ENCODE measurements at places on chromosomes 5 and 9.

- DNase-seq, result no peak
Measured at GRCh38 chr9:6758498-6759184, 868 bp downstream of the KDM4C start.

- no peak for DNase-seq
Measured at GRCh38 chr5:98259595-98259994, 513.9 kb upstream of the RGMB start.

DNA sequence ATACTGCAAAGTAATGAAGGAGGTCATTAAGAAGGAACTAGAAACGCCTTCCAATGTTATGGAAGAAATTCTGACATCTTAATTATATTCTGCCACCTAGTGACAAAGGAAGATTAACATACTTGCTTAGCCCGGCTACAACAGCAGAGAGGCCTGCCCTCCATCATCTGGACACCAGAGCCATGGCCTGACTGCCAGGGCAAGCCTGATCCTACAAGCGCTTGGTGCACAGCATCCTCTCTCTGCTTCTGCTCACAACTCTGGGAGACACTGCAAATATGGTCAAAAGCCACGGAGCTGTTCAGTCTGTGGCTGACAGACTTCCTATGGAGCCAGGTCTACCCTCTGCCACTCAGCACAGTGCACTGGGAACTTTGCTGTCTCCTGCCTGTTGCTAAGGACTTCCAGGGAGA is 87.3 kb upstream of the SLC44A1 start:
- DNase-seq, result no peak

GRCh38 chr9:80673496-80673895 is 1015.9 kb downstream of the TLE1 start:
- no peak for DNase-seq

- no peak for DNase-seq
Measured at GRCh38 chr5:120465436-120465961, 1.4 kb downstream of the PRR16 start.

- no peak for DNase-seq
Measured at GRCh38 chr5:5103245-5103644, 36.9 kb upstream of the ADAMTS16 start.

GRCh38 chr5:79962575-79963222 is 28.4 kb downstream of the MTX3 start:
- no peak for DNase-seq

DNA sequence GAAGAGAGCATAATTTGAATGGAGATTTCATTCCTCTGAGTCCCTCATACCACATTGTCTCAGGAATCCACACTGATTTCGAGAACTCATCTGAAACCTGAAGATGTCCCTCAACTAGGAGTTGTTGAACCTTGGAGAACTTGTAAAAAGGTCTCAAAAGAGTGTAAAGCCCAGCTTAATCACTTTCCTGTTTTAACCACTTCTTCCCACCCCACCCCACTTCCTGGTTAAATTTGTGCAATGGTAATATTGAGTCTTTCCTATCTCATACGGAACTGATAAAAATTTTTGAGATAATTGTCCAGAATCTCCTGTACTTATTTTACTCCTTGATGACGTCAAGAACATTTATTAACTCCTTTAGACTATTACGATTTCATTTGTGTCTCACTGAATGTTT is 240.7 kb downstream of the ARRDC3 start:
- no peak for DNase-seq

GRCh38 chr9:77987880-77988525 is 43.6 kb downstream of the GNAQ start:
- no peak for DNase-seq

DNA sequence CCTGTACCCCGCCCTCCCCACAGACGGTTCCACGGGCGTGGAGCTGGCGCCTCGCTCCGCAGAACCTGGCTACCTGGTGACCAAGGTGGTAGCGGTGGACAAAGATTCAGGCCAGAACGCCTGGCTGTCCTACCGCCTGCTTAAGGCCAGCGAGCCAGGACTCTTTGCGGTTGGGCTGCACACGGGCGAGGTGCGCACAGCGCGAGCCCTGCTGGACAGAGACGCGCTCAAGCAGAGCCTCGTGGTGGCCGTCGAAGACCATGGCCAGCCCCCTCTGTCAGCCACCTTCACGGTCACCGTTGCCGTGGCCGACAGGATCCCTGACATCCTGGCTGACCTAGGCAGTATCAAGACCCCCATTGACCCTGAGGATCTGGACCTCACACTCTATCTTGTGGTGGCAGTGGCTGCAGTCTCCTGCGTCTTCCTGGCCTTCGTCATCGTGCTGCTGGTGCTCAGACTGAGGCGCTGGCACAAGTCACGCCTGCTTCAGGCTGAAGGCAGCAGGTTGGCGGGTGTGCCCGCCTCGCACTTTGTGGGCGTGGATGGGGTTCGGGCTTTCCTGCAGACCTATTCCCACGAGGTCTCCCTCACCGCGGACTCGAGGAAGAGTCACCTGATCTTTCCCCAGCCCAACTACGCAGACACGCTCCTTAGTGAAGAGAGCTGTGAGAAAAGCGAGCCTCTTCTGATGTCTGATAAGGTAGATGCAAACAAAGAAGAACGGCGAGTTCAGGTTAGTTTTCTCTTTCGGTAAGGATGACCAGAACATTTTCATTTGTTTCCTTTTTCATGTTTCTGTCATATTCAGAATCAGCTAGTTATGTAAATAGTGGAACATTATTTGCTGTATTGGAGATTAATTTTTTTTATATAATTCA is 2.3 kb downstream of the PCDHGA5 start:
- no peak for DNase-seq

DNA sequence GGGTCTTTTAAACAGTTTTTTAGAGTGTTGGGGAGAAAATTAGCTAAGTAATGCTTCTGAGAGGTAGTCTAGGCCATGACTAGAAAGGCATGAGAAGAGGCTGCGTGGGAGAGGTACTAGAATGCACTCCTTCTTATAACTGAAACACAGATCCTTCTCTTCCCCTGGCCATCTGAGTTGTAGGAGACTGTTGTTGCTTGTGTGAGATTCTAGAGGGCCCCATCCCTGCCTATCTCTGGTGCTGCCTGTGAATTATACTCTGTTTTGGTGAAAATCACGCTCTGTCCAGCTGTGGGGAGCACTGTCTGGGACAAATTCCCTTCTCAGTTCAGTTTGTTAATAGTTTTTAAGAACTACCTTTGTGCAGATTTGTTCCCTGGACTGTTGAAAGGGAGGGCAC is 37.5 kb downstream of the MAP1B start:
- DNase-seq, result no peak

DNA sequence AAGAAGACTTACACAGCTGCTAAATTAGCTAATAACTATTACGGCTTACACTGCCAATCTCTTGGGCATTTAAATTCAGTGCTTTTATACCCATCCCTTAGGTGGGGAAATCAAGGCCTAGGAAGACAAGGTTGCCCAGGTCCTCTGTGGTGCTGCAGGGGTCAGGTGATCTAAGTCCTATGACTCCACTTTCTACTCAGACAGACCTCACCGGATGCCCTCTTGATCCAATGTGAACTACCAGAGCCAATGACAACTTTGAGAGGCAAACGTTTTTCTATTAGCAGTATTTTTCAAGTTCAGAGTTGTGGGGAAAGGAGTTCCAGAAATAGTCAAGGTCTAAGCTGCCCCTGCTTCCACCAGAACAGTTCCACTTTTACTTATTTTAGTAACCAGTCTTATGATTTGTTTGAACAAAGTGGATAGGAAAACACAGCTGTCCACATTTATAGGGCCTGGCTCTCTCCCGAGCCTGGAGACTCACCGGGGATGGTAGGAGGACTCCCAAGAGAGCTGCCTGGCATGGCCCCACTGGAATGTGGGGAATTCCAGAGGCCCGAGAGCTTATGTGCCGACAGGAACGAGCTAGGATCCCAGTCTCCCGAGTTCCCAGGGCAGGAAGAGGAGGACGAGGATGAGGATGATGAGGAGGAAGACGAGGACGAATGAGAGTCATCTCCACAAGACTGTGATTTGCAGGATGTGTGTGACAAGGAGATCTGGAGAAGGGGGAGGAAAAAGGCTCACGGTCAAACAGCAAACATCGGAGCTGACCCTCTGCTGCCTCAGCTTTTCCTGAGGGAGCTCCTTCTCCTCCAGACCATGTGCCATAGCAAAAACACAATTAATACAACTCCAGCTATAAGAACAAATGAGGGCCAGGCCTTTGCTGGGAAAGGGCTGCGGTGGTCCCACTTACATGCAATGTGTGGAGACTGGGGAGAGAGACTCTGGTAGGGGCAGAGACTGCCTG is 16.7 kb downstream of the FAM193B start:
- DNase-seq, result no peak

- no peak for DNase-seq
Measured at GRCh38 chr5:74130155-74130897, 504.3 kb downstream of the ARHGEF28 start.

GRCh38 chr5:177023303-177023664 is 788 bp downstream of the ZNF346 start:
- no peak for DNase-seq

DNA sequence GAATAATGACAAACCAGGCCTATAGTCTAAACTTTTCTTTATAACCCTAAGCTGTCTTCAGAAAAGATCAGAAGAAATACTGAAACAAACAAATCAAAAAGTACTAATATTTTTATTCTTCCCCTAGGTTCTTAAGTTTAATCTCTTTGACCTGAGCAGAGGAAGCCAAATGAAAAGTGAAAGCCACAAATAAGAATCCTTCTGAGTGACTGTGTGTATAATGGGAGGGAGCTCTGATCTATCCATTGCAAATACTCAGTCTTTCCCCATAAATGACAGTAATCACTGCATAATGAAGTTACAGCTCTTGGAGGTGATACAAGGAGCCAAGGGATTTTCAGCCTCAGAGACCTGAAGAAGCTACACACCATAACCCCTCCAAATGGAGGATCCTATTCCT is 126.9 kb upstream of the ATP10B start:
- DNase-seq, result no peak

GRCh38 chr9:101201630-101202029 is 173.1 kb downstream of the PLPPR1 start:
- no peak for DNase-seq

DNA sequence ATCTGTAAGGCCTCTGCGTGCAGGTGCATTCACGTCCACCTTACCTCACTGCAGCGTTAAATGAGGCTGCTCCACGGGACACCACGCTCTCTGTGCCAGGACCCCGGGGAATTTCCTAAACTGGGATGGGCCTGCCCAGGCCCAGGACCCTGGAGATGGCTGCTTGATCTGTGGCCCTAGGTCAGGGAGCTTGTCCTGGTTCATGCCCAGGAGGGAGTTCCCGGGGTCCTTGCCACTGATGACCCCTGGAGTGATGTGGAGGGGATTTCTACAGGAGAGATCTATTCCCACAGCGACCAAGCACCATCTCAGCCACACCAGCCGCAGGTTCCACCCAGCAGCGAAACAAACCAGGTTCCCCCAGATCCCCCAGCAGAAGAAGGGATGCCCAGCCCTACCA is 3.5 kb downstream of the OR2V1 start:
- no peak for DNase-seq

DNA sequence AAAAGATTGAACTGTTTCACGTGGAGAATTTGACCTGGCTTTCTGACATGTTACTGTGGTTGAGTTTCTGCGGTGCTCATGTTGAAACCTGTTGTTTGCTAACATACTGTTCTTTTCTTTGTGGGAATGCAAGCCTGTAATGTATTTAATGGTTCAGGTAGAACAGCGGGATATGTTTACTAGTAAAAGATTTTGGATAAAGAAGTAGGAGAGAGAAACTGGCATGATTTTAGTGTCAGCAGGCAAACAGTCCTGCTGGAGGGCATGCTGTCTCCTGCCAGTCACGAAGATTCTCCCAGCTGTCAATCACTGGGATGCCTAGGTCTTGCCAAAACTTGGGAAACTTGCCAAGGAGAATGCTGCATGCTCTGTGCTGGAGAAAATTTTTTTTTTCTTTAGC is 263.5 kb downstream of the TAF11L14 start:
- DNase-seq, result no peak

Data from activated CD8-positive, alpha-beta memory T cell treated with anti-CD3 and anti-CD28 coated beads for 1 hour (primary cell).